ENCODE measurements at places on chromosomes 2 and 18. TPM values are rescaled to one million over a fixed set of nuclear protein-coding genes. Genes with fewer than 3 reads are reported as not detected.

- no peaks in the 10 kb centered on the region for H3K4me1 ChIP-seq
- no peaks in the 10 kb centered on the region for H3K27me3 ChIP-seq
- no peak overlapping the region for H3K27ac ChIP-seq
- H3K4me3 ChIP-seq, result no peak overlapping the region
Observed at GRCh38 chr18:68314403-68314802, 400.5 kb downstream of the TMX3 start.

KCNJ3 gene
- not detected for total RNA-seq

RAB12 gene
- 42.0 TPM for total RNA-seq

DNA sequence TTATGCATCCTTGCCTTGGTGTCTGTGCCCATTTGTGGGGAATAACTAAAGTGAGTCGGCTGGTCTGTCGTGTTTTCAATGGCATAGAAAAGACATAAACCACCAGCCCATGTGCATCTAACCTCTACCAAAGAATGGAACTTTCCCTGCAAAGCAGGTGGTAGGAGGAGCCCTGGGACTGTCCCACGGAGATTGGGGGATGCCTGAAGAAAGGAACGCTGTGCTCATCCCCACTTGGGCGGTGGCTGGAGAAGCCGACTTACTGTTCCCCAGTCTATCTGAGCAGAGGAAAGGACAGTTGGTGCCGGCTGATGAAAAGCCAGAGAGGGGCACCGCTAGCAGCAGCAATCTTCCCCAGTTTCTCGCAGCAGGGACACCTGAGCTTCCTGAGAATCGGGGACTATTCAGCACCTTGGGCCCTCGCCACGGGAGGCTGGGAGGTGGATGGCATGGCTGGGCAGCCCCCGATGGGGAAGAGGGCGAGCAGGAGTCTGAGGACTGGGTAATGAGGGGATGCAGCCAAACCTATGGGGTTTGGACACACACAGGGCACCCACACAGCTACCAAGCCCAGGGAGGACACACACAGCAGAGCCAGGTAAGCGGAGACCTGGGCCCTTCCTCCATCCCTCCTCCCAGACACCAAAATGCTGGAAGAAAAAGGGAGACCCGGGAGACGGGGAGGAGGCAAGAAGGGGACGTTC, 53.7 kb upstream of the AGAP1 start:
- no peak for DNase-seq
- no peaks in the 10 kb centered on the region for H3K27me3 ChIP-seq
- no peaks in the 10 kb centered on the region for H3K36me3 ChIP-seq
- no peak overlapping the region for H3K27ac ChIP-seq
- H3K4me3 ChIP-seq, result no peak overlapping the region
- no peaks in the 10 kb centered on the region for H3K4me1 ChIP-seq

TMEM163 gene
- 1.3 TPM for total RNA-seq

- H3K36me3 ChIP-seq, result no peaks in the 10 kb centered on the region
- no peak overlapping the region for H3K27ac ChIP-seq
- H3K4me1 ChIP-seq, result no peaks in the 10 kb centered on the region
- no peak for DNase-seq
- no peak overlapping the region for H3K4me3 ChIP-seq
Observed at GRCh38 chr2:143779021-143779420, 649.8 kb downstream of the ARHGAP15 start.

STARD6 gene
- total RNA-seq, result not detected

ALLC gene
- total RNA-seq, result not detected

DNA sequence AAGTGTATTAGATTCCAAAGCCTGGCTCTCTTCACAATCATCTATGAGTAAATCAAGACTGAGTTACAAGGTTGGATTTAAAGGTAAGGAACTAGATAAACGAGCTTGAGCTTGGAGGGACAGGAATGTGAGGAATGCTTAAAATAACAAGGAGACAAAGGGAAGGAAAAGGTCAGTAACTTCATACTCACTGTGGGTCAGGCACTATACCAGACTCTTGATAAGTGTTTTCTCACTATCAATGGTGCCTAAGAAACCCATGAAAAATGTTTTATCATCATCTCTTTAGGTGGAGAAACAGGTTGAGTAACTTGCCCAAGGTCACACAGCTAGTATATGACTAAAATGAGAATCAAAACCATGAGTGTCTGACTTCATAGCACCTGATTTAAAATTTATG, 212.1 kb downstream of the CDH2 start:
- peak; percentile 2 for DNase-seq
- H3K27ac ChIP-seq, result no peak overlapping the region
- peaks cover 7% of the 10 kb centered on the region for H3K36me3 ChIP-seq

- peak overlapping the region; percentile 74 for H3K4me3 ChIP-seq
- H3K4me1 ChIP-seq, result peaks cover 9% of the 10 kb centered on the region
- H3K27ac ChIP-seq, result no peak overlapping the region
- H3K36me3 ChIP-seq, result no peaks in the 10 kb centered on the region
Observed at GRCh38 chr2:119432851-119433522, 1.3 kb downstream of the TMEM37 start.

KRTCAP3 gene
- total RNA-seq, result 4.6 TPM

CNDP1 gene
- total RNA-seq, result not detected

GRCh38 chr2:155574941-155575340, 757.6 kb downstream of the NR4A2 start:
- no peak for DNase-seq
- H3K4me1 ChIP-seq, result no peaks in the 10 kb centered on the region
- H3K4me3 ChIP-seq, result no peak overlapping the region

- H3K4me3 ChIP-seq, result no peak overlapping the region
- no peak overlapping the region for H3K27ac ChIP-seq
- no peak for DNase-seq
Observed at GRCh38 chr2:39445934-39446333, 8.8 kb upstream of the MAP4K3 start.

TMSB10 gene
- total RNA-seq, result 4,015 TPM

ADCYAP1 gene
- total RNA-seq, result not detected

DNA sequence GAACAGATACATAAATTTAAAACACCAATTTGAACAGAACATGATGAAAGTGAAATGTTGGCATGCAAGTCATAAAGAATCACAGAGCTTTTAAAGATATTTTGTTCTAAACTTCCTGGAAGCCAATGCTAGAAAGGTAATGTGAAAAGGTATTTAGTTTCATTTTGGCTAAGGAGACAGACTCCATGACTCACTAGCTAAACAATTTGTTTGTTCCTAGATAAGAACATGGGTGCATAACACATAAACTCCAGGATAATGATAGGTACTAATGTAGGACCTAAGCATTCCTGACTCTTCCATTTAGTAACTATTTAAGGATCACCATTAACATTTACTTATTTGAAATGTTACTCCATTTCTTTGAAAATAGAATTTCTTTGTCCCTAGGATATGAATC, 292.5 kb upstream of the CNTNAP5 start:
- H3K36me3 ChIP-seq, result no peaks in the 10 kb centered on the region
- no peak overlapping the region for H3K4me3 ChIP-seq
- no peak overlapping the region for H3K27ac ChIP-seq
- DNase-seq, result no peak
- H3K4me1 ChIP-seq, result no peaks in the 10 kb centered on the region
- no peaks in the 10 kb centered on the region for H3K27me3 ChIP-seq

- H3K4me3 ChIP-seq, result no peak overlapping the region
- no peaks in the 10 kb centered on the region for H3K27me3 ChIP-seq
- no peak overlapping the region for H3K27ac ChIP-seq
- no peak for DNase-seq
Observed at GRCh38 chr18:21853775-21854552, 113.4 kb downstream of the MIB1 start.

IFIH1 gene
- 6.9 TPM for total RNA-seq

IL37 gene
- total RNA-seq, result not detected

DNA sequence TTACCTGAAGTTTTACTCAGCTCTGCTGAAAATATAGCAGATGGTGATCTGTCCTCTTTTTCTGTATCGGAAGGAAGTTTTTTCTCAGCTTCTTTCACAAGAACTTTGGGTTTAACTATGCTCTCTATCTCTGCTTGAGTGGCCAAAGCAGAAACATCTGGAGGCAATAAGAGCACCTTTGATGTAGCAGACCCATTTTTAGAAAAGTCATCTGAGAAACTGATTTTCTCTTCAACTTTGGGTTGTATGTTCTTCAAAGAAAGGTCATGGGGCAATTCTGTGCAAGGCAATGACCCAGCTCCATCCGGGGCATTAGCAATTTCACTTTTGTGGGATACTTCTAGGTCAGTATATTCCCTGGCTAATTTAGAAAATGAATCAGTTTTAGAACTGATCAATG, 25.2 kb downstream of the RTN4 start:
- no peak overlapping the region for H3K27ac ChIP-seq
- H3K36me3 ChIP-seq, result no peaks in the 10 kb centered on the region
- peaks cover 27% of the 10 kb centered on the region for H3K4me1 ChIP-seq

DNA sequence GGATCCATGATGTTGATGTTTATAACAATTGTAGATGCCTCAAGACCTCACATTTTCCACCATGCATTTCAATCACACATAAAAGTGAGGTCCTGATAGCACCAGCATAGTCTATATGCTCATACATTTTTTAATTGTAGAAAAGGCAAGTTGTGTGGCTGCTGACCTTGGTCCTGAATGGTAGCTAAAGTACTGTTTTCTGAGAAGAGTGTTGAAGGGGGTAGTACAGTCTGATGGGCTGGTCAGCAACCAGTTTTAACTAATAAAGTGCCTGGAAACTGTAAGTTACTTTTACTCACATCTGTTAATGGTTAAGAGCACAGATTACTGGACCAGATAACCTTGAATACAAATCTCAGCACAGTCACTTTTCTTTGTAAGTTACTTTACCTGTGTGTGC, 15.9 kb downstream of the ZNF638 start:
- peak; percentile 47 for DNase-seq
- no peaks in the 10 kb centered on the region for H3K27me3 ChIP-seq
- H3K27ac ChIP-seq, result no peak overlapping the region
- H3K4me3 ChIP-seq, result no peak overlapping the region

- no peak overlapping the region for H3K4me3 ChIP-seq
- no peaks in the 10 kb centered on the region for H3K4me1 ChIP-seq
- DNase-seq, result no peak
- no peak overlapping the region for H3K27ac ChIP-seq
- H3K36me3 ChIP-seq, result no peaks in the 10 kb centered on the region
- no peaks in the 10 kb centered on the region for H3K27me3 ChIP-seq
Observed at GRCh38 chr2:77104554-77104953, 417.6 kb downstream of the LRRTM4 start.

TET3 gene
- 14.7 TPM for total RNA-seq

Measured in endothelial cell of umbilical vein (primary cell).